ENCODE measurements at places on chromosomes 16 and 17. TPM values are rescaled to one million over a fixed set of nuclear protein-coding genes. Genes with fewer than 3 reads are reported as not detected.

GRCh38 chr16:65688301-65688700 is 566.4 kb upstream of the CDH11 start:
- H3K27me3 ChIP-seq: no peaks in the 10 kb centered on the region
- no peak for DNase-seq
- no peak overlapping the region for H3K4me3 ChIP-seq
- H3K27ac ChIP-seq: no peak overlapping the region
- no peaks in the 10 kb centered on the region for H3K36me3 ChIP-seq

- no peak overlapping the region for H3K27ac ChIP-seq
- no peak overlapping the region for H3K4me3 ChIP-seq
- no peaks in the 10 kb centered on the region for H3K36me3 ChIP-seq
- DNase-seq: peak; percentile 11
- H3K27me3 ChIP-seq: no peaks in the 10 kb centered on the region
Observed at GRCh38 chr17:5516060-5516792, 29.9 kb downstream of the MIS12 start.

DNA sequence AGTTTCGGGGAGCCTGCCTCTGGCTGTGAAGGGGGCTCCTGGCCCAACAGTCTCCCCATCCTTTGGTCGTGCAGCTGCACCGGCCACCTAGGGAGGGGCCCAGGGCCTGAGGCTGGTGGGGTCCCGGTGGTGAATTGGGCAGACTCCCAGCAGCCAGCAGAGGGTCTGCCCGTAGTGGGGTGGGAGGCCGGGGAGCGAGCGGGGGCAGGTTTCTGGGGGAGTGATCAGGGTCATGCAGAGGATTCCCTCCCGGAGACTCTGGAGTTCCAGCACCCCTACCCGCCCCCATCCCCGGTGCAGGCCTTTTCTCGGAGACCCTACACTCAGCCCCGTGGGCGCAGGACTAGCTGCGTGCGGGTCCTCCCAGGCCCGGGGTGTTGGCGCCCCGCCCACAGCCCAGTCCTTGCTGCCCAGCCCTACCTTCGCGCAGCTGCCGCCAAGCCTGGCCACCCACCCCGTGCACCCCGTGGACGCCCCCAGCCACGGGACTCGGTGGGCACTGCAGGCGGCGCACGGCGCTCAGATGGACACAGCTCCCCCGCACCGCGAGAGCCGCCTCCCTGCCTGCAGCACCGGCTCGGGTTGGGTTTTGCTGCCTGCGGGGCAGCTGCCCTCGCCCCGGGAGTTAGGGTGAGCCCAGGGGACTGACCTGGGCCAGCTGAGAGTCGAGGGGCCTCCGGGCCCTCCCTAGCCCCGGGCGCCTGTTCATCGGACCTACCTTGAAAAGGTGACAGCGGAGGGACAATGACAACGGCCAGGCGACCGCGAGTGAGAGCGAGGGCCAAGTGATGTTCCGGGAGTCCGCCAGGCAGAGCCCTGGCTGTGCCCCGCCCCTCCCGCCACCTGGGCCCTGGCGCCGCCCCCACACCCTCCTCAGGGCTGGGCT is at the start of gene GNG13:
GNG13 (minus strand) TSS at position 787 of the 886 bp plus-strand sequence. CDS start 1,657 bp downstream, outside the sequence.
- DNase-seq: no peak
- H3K27me3 ChIP-seq: peaks cover 12% of the 10 kb centered on the region
- no peaks in the 10 kb centered on the region for H3K4me1 ChIP-seq

- H3K36me3 ChIP-seq: no peaks in the 10 kb centered on the region
- no peak overlapping the region for H3K27ac ChIP-seq
- no peaks in the 10 kb centered on the region for H3K27me3 ChIP-seq
- H3K4me3 ChIP-seq: no peak overlapping the region
- no peak for DNase-seq
Observed at GRCh38 chr17:80766290-80766855, 221.7 kb downstream of the RPTOR start.

- H3K4me3 ChIP-seq: no peak overlapping the region
- H3K4me1 ChIP-seq: no peaks in the 10 kb centered on the region
Observed at GRCh38 chr17:38947189-38947588, 20.0 kb downstream of the FBXO47 start.

- DNase-seq: no peak
- H3K4me3 ChIP-seq: no peak overlapping the region
- no peaks in the 10 kb centered on the region for H3K4me1 ChIP-seq
- no peak overlapping the region for H3K27ac ChIP-seq
- H3K27me3 ChIP-seq: no peaks in the 10 kb centered on the region
Observed at GRCh38 chr17:70184770-70185169, 15.4 kb downstream of the KCNJ2 start.

DNA sequence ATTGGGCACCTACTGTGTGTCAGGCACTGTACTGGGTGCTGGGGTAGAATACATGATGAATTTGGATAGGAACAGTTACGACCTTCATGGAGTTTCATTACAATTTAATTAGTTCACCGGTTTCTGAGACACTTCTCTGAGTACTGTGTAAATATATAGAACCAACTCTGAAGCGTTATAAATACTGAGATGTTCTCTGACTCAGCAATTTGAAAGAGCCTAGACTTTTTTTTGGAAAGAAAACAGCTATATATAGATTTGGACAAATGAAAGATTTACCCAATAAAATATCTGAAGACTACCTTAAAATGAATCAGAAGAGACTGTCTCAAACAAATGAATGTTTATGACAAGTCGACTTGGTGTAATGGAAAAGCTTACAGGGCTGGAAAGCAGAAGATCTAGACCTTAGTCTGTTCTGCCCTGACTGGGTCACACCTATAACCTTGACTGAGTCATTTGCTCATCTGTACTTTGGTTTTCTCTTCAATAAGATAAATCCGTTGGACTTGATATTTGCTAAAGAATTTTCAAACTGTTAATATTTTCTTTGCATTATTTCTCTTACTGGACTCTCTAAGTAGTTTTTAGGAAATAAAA is 4.6 kb upstream of the GAN start:
- H3K4me1 ChIP-seq: peaks cover 10% of the 10 kb centered on the region
- H3K4me3 ChIP-seq: no peak overlapping the region
- H3K36me3 ChIP-seq: no peaks in the 10 kb centered on the region

GRCh38 chr16:61181982-61182381 is 854.3 kb downstream of the CDH8 start:
- DNase-seq: no peak
- H3K4me1 ChIP-seq: no peaks in the 10 kb centered on the region
- H3K27me3 ChIP-seq: no peaks in the 10 kb centered on the region
- no peaks in the 10 kb centered on the region for H3K36me3 ChIP-seq
- H3K27ac ChIP-seq: no peak overlapping the region

- no peaks in the 10 kb centered on the region for H3K27me3 ChIP-seq
- H3K4me3 ChIP-seq: no peak overlapping the region
- DNase-seq: peak; percentile 64
- H3K27ac ChIP-seq: no peak overlapping the region
- H3K4me1 ChIP-seq: no peaks in the 10 kb centered on the region
- H3K36me3 ChIP-seq: no peaks in the 10 kb centered on the region
Observed at GRCh38 chr17:40303009-40303657, 5.8 kb upstream of the RARA start.

Gene SLC25A39
- total RNA-seq: 154 TPM

Gene KCNJ18
- not detected for total RNA-seq

Gene TEX19
- total RNA-seq: not detected

DNA sequence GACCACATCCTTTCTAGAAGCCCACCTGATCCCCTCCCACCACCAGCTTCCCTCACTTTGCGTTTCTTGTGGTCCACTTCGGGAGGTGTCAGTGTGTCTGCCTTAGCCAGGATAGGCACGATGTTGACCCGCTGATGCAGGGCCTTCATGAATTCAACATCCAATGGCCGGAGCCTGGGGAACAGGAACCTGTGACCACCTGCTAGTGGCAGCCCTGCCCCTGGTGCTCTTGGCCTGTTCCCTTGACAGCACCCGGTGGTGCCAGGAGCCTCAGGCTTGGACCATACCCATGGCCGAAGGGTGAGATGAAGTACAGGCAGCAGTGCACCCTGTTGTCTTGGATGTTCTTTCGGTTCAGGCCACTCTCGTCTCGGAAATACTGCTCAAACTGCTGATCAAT is 7.2 kb upstream of the MTMR4 start:
- no peaks in the 10 kb centered on the region for H3K27me3 ChIP-seq
- H3K4me3 ChIP-seq: no peak overlapping the region
- H3K27ac ChIP-seq: no peak overlapping the region
- peaks cover 8% of the 10 kb centered on the region for H3K4me1 ChIP-seq

Gene TLCD2
- total RNA-seq: 1.6 TPM

DNA sequence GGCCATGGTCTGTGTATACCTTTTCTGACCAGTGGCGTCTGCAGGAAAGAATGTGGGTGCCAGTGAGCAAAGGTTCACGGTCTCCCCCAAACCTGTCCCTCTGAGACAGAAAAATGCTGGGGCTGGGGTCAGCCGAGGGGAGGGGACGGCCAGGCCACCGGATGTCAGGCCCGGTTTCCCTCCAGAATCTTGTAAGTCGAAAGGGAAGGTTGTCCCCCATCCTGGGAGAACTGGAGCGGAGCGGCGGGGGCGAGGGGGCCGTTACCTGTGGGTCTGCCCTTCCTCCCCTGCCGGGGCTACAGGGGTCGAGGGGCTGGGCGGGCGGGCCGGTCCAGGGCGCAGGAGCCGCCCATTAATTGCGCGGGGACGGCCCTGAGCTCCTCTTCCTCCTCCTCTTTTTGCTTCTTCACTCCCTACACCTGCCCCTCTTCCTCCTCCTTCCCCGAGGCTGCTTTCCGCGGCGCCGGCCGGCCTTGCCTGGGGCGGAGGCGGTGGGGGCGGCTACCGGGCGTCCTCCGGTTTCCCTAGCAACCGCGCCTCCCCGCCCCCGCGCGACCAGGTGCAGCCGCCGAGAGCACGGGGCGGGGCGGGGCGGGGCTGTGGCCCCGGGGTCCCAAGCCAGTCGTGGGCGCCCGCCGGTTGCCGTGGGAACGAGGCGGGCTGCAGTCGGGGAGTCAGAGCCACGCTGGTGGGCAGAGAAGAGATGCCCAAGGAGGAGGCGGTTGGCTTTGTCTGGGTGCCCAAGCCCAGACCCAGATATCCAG is at the start of gene MARCHF10:
MARCHF10 (minus strand) TSS at position 503 of the 764 bp plus-strand sequence. CDS start 6,579 bp downstream, outside the sequence.
- no peak within 1 kb of the TSS for H3K27ac ChIP-seq
- no peaks in the 10 kb centered on the region for H3K27me3 ChIP-seq
- H3K4me1 ChIP-seq: peaks cover 10% of the 10 kb centered on the region
- H3K4me3 ChIP-seq: no peak within 1 kb of the TSS
- peak; percentile 53 for DNase-seq

- no peak for DNase-seq
- H3K4me1 ChIP-seq: no peaks in the 10 kb centered on the region
- no peaks in the 10 kb centered on the region for H3K36me3 ChIP-seq
Observed at GRCh38 chr16:65769776-65770438, 596.6 kb upstream of the CDH5 start.

Gene PIRT
- 0.78 TPM for total RNA-seq

- DNase-seq: no peak
- H3K27ac ChIP-seq: no peak overlapping the region
- no peaks in the 10 kb centered on the region for H3K27me3 ChIP-seq
Observed at GRCh38 chr17:28622186-28622585, 8.2 kb upstream of the RSKR start.

Gene GCGR
- total RNA-seq: 0.52 TPM

DNA sequence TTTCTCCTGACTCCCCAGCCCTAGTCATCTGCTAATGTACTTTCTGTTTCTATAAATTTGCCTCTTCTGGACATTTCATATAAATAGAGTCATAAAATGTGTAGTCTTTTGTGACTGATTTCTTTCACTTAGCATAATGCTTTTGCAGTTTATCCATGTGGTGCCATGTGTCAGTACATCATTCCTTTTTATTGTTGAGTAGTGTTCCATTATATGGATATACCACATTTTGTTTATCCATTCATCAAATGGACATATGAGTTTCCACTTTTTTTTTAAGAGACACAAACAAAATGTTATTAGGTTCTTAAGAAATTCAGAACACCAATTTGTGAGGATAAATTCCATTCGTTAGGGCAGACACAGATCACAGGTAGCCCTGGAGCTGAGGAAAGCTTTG is 11.0 kb downstream of the DBF4B start:
- DNase-seq: no peak
- H3K27me3 ChIP-seq: no peaks in the 10 kb centered on the region
- no peaks in the 10 kb centered on the region for H3K36me3 ChIP-seq
- H3K4me1 ChIP-seq: no peaks in the 10 kb centered on the region

GRCh38 chr16:87150681-87151280 is 166.4 kb downstream of the C16orf95 start:
- no peaks in the 10 kb centered on the region for H3K36me3 ChIP-seq
- H3K27ac ChIP-seq: no peak overlapping the region
- H3K4me3 ChIP-seq: no peak overlapping the region
- no peaks in the 10 kb centered on the region for H3K4me1 ChIP-seq
- DNase-seq: no peak

Gene UNC13D
- 8.6 TPM for total RNA-seq

Gene GJC1
- total RNA-seq: 1.6 TPM

GRCh38 chr16:89080196-89080853 is 13.3 kb upstream of the ACSF3 start:
- DNase-seq: no peak
- H3K4me3 ChIP-seq: no peak overlapping the region
- H3K27ac ChIP-seq: no peak overlapping the region
- H3K36me3 ChIP-seq: no peaks in the 10 kb centered on the region
- no peaks in the 10 kb centered on the region for H3K27me3 ChIP-seq
- peaks cover 11% of the 10 kb centered on the region for H3K4me1 ChIP-seq

Gene SEC14L5
- 0.26 TPM for total RNA-seq
